ENCODE measurements at places on chromosomes 2 and 18.

DNA sequence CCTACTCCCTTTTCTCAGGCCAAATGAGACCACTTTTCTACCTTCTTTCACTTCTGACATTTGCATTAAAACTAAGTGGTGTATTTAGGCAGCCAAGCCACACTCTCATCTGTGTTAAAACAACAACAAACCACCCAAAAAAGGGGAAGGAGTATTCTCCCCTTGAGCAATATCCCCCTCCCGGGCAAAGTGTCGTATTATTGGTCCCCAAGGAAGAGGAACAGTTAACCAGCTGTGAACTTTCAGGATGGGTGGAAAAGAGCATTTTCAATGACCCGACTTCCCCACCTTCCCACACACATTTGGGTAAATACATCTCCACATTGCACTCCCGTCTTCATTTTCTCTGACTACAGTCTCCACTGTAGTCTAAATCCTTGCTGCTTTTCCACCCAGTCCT lies 44.3 kb downstream of the FEZ2 start:
- no peak for DNase-seq

DNA sequence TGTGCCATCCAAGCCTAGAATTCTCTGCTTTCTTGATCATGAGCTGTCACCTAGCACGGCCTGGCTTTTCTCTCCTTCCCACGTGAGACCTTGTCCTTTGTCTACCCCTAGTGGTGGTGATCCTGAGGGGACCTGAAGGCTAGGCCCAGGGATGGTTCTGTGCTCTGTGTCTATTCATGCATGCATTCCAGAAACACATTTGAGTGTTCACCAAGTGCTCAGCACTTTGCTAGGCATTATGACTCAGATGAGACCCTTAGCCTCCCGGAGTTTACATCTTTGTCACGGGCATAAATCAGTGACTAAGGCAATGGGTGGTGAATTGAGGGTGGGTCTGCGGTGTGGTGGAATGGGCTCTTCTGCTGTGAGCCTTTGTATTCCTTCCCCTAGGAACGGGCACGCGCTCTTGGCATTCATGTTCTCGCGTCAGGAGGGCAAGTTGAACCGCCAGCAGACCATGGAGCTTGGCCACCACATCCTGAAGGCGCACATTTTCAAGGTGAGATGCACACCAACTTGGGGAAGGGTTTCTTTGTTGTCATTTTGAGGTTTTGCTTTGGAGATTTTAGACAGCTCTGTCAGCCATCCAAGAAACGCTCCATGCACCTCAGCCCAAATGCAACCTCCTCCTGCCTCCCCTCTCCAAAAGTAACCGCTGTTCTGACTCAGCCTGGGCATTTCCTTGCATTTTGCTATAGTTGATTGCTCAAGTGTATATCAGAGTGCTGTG lies 100.9 kb downstream of the WDSUB1 start:
- DNase-seq: no peak

- DNase-seq: no peak
These were observed 136.7 kb upstream of the CAVIN2 start for GRCh38 chr2:191983591-191983990.

- no peak for DNase-seq
These were observed 60.3 kb downstream of the FARSB start for GRCh38 chr2:222595581-222595980.

DNA sequence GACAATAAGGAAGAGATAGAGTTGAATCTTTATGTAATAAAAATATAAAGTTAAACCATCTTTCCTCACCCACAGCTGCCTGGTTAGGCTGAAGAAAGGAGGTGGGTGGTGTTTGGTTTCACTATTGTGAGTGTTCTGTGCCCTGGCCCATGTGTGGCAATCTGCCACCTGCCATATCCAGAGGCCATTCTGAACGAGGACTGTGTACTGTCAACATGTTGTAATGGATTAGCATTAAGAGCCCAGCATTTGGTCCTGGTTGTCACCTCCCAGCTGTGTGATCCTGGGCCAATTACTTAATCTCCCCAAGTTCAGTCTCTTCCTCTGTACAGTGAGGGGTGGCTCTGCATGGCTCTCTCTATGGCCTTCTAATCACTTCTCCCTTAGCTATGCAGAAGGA lies 118.2 kb upstream of the SEC11C start:
- no peak for DNase-seq

- no peak for DNase-seq
These were observed 71.0 kb upstream of the RBMS1 start for GRCh38 chr2:160564591-160564990.

GRCh38 chr2:143505542-143505941 lies 376.3 kb downstream of the ARHGAP15 start:
- no peak for DNase-seq

DNA sequence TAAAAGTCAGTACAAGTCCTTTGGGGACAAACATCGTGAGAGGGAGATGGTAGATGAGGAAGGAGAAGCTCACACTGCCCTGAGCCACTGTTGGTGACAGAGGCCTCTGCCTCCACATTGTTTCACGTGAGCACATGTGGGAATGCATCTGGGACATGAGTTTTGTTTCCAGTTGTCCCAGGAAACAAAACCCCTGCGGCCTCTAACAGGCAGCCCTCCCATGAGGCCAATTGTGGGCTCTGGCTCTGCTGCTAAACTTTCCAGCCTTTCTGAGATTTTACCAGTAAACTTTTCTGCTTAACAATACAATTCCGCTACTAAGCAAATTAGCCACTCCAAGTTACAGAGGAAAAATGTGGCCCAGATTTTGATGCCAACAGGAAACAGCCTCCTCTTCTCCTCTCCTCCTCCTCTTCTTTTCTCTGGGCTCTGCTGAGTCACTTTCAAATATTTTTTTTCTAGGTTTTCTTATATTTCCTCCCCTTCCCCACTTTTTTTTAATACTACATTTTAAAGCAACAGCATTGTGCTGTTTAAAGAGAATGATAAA lies 23.4 kb upstream of the LRRC30 start:
- DNase-seq: no peak

- no peak for DNase-seq
These were observed 108.3 kb upstream of the NOSTRIN start for GRCh38 chr2:168694173-168694572.

DNA sequence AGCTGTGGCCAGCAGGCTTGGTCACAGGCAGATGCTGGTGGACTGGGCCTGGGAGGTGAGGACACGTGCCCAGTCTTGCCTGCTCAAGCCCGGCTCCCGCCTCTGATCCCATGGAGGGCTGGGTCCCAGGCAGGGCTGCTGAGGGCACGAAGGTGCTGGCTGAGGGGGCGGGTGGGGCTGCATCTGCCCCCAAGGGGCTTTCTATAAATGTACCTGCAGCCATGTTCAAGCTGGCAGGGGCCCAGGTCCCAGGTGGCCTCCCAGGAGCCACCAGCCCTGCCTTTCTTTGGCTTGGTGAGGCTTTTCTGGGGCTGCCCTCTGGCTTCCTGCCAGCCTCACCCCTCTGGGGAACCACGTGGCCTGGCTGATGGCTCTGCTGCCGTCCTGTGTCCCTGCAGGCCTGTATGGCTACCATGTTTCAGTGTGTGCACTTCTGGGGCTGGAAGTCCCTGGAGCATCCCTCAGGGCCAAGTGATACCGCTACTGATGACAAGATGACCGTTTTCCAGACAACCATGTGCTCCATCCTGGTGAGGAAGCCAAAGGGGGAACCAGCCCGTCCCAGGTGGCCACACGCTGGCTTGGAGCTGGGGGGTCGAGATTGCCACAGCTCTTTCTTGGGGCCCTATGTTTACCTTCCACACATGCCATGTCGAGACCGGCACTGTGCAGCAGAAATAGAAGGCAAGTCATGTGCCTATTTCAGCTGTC lies 23.2 kb downstream of the HJURP start:
- DNase-seq: no peak

DNA sequence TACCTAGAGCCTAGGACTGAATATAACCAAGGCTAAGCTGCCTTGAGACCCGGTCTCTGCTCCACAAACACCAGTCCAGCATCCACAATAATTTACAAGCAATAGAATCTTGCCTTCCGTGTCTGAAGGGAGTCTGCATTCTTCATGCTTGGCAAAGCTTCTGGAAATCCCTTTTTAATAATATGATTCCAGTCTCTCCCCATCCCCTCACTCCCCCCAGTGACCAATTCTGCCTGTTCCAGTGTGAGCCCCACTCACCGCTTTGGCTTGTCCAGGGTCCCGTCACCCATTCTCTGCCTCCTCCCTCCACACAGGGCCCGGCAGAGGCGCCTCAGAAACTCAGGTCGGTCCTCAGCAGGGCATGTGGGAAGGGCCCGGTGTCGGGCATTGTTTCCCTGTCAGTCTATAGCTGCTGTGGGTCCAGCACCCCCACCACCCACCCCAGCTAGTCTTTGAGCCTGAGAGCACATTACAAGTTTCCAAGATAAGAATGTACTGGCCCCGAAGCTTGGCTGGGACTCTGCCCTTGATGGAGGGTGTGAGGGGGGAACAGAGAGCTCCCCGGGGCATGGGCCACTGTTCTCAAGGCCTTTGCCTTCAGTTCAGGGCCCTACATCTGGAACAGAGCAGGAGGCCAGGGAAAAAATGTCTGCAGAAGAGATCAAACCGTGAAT lies 129.7 kb upstream of the MYCN start:
- no peak for DNase-seq

Measured in stimulated activated CD8-positive, alpha-beta memory T cell treated with anti-CD3 and anti-CD28 coated beads, Interleukin-2, amount 100 ng/mL, for 48 hours (primary cell).